ENCODE measurements at places on chromosomes 1 and 21.

DNA sequence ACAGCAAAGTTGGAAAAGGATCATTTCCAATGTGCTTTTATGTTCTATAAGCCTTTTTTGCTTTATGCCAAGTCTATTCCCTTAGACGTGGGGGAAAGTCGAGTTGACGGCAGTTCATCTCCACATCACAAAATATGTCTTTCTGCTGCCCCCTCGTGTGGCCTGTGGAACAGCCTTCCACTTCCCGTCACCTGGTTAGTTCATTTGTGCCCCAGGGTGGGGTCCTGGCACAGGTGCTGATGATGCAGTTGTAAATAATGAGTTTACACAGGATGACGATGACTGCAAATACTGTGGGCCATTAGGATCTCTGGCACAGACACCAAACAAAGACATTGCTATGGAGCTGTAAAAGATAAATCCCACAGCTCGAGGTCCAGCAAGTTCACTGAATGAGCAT is 10.0 kb upstream of the OTUD3 start:
- no peak for DNase-seq

GRCh38 chr1:12604114-12604874 is 13.7 kb downstream of the DHRS3 start:
- DNase-seq: peak; percentile 59

DNA sequence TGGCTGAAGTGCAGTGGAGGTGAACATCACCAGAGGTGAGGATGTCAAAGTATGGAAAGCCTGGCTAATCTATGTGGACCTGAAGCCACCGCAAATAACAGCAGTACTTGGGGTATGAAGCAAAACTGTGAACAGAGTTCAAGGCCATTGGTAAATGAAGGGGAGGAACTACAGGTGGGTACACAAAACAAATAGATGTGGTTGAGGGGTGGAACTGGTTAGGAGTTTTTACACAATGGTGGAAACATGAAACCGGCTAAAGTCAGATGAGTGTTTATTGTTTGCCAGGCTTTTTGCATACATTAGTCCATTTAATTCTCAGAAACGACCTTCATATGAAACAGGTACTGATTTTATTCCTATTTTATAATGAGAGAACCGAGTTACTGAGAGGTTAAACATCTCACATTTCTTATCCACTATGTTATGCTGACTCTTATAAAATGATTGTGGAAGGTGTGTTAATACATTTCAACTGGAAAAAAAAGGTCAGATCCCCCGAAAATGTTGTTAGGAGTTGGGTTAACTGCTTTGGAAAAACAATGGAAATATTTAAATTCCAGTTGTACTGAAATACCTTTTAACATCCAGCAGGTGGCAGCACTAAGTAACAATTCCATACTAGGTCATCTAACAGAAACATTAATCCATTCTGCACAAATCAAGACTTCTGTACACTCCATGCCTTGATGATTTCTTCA is 44.3 kb upstream of the GTF2B start:
- no peak for DNase-seq

DNA sequence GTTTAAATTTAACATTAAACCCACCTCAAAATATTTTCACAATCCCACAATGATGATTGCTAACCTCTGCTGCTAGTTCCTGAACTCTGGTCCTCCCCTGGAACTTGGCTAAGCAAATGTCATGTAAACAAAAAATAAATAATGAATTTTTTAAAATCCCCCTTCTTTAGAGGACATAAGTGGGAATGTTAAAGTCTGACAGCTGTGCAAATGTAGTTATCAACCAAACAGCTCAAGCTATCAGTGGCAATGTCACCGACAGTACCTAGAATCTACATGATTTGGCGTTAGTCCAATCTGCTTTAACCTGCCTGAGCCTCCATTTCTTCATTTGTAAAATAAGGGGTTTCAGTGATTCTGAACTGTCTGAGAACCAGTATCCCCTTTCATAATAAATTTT is 67.7 kb downstream of the GDAP2 start:
- no peak for DNase-seq

- DNase-seq: no peak
Observed at GRCh38 chr1:224540535-224540934, 75.6 kb upstream of the CNIH3 start.

DNA sequence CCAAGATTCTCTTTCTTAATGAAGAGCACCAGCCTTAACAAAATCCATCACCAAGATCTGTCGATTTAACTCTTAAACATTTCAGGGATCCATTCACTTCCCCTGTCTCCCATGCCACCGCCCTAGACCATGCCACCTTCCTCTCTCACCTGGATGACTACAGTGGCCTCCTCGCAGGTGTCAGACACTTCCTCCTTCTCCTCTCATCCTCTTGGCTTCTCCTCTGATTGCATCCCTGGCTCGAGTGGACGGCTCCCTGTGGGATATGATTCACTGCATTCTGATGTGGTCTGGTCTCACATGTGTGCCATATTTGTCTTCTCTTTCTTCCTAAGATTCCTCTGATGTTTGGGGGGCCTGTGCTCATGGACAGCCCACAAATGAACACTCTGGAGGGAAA is 66.4 kb upstream of the KLHDC7A start:
- DNase-seq: no peak

- peak; percentile 15 for DNase-seq
Observed at GRCh38 chr1:24201941-24202440, 14.9 kb upstream of the IFNLR1 start.

DNA sequence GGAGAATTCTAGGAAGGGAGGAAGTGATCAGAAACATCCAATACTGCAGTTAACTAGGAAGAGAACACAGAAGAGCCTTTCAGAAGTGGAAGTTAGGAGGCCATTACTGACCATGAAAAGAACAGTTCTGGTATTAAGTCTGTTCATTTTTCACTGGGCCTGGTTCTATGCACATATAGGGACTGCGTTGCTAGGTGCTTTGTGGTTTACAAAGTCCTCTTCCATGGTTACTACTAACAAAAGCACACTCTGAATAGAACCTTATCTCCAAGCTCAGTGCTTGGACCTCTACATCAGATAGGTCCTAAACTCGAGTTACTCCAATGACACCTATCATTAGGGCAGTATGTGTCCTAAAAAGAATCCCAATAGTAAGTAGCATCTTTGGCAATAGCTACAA is 75.4 kb downstream of the RPAP2 start:
- DNase-seq: no peak

DNA sequence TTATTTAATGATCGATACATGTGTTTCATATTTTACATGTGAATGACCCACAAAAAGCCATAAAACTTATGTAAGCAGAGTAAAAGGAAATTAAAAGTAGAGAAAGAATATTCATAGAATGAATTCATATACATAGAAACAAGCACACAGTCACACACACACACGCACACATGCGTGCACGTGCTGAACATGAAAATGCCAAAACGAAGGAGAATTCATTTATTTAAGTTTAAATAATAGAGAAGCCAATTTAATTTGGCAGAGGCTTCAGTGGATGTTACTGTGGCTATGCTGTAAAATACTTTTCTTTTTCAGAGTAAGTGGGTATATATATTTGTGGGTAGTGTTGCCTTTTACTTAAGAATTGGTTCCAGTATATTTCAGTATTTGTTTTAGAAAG is 145.0 kb upstream of the C21orf91 start:
- DNase-seq: no peak

- DNase-seq: no peak
Observed at GRCh38 chr1:208731981-208732821, 488.0 kb upstream of the PLXNA2 start.

- no peak for DNase-seq
Observed at GRCh38 chr1:39713557-39713956, 22.3 kb upstream of the HPCAL4 start.

DNA sequence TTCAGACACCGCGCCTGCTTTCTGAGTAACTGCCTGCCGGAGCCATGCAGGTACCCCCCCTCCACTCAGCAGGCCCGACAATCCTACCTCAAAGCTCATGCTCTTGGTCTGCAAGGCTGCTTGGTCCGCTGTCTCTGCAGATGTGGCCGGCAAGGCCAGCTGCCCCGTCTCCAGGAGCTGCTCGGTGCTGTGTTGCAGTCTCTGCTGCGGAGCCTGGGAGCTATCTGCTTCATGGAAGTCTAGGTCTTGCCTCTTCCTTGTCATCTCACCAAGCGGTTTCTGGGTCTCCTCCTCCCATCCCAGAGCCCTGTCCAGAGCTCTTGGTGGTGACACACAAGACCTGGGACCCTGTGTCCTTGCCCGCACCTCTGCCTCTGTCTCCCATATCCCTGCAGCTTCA is 24.0 kb upstream of the GNPAT start:
- DNase-seq: no peak

DNA sequence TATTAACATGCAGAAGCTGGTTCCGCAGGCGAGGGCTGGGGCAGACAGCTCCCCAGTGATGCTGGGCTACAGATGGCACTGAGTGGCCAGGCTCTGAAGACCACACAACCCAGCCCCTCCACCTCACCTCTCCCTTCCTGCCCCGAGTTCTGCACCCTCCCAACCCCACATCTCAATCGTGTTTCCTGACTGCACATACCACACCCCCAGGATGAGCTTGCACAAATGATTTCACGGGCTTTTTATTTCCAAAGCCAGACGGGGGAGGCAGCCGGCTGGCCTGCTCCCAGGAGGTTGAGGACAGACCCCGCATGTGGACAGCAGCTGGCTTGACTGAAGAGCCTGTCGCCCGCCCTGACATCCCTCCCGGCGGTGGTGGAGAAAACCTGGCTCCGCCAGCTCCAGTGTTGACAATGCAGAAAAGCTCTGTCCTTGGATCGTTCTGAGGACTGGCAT is 21.4 kb upstream of the ALDH4A1 start:
- no peak for DNase-seq

Measured in T-helper 22 cell (primary cell).